ENCODE measurements at places on chromosomes 3 and 15.

DNA sequence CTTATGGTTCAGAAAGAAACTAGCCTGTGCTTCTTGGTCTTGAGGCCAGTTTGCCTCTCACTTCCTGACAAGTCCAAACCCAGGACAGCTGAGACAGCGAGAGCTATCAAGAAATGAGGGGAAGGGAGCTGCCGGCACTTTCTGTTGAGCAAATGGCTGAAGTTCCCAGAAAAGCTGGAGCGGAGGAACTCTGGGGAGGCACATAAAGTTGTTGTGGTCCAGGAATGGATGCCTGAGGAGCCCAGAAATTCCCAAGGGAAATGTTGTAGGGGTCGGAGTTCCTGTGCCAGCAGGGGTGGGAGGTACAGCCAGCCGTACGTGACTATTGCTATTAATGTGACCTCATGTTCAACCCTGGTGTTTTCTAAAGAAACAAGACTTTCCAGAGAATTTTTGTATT is 98.8 kb upstream of the TNFAIP8L3 start:
- no peaks in the 10 kb centered on the region for H3K27me3 ChIP-seq
- no peak for DNase-seq
- no peak overlapping the region for H3K27ac ChIP-seq

GRCh38 chr15:84761607-84762131 is 13.3 kb downstream of the ZNF592 start:
- H3K4me1 ChIP-seq, result peaks cover 47% of the 10 kb centered on the region
- DNase-seq, result no peak
- H3K36me3 ChIP-seq, result peaks cover 8% of the 10 kb centered on the region
- H3K27me3 ChIP-seq, result no peaks in the 10 kb centered on the region

DNA sequence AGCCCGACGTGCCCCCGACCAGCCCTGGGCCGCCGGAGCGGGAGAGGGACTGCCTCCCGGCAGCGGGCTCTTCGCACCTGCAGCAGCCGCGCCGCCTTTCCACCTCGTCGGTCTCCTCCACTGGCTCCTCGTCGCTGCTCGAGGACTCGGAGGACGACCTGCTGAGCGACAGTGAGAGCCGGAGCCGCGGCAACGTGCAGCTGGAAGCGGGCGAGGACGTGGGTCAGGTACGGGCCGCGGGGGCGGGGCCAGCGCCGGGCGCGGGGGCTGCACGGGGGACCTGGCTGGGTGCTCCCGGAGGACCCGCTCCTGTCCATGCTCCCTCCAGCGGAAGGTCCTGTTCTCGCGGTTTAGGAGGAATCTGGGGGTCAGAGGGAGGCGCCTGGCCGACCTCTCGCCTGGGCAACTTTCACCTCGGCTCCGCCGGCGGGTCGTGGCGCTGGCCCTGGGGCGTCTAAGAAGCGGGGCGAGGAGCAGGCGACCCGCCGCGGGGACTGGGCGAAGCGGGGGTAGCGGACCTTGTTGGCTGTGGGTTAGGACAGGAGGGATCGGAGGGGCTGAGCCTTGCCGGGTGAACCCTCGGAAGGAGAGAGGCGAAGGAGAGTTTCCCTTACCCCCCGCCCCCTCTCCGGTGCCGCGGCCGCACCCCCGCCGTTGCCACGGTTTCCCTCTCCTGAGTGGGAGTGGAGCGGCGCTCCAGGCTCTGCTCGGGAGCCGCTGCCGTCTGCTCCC is 682 bp downstream of the ITPKA start:
- H3K27ac ChIP-seq, result no peak overlapping the region
- DNase-seq, result no peak
- peaks cover 32% of the 10 kb centered on the region for H3K27me3 ChIP-seq

- H3K4me3 ChIP-seq, result no peak overlapping the region
- H3K27me3 ChIP-seq, result no peaks in the 10 kb centered on the region
- no peaks in the 10 kb centered on the region for H3K4me1 ChIP-seq
- H3K36me3 ChIP-seq, result no peaks in the 10 kb centered on the region
- no peak for DNase-seq
- H3K27ac ChIP-seq, result no peak overlapping the region
Measured at GRCh38 chr3:64270142-64270865, 45.0 kb upstream of the PRICKLE2 start.
